ENCODE measurements at places on chromosomes 11 and 22. TPM values are rescaled to one million over a fixed set of nuclear protein-coding genes. Genes with fewer than 3 reads are reported as not detected.
A peak's percentile ranks its signal among the peaks of the same experiment; 100 is the strongest.

The TNNT3 gene
- total RNA-seq: 44.9 TPM

DNA sequence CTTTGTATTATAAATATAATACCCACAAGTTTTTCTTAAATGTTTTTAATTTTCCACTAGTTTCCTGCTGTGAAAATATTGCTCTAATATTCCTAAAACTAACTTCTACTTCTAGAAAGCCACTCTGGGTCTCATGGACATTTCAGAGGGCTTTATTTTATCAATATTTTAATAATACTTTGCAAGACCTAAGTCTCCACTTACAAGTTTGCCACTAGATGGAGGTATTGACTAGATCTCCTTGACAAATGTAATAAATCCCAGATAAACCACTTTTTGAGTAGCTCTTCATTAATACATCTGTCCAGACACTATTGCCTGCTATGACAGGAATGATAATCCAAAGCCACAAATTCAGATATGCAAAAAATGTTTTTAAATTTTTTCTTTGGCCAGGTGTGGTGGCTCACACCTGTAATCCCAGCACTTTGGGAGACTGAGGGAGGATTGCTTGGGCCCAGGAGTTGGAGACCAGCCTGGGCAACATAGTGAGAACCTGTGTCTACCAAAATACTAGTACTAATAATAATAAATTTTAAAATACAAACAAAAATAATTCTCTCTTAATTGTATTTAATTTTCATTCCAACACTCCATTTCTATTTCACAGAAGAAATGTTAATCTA lies 3.5 kb upstream of the ACAT1 start:
- DNase-seq: no peak

The BLID gene
- total RNA-seq: 0.70 TPM

- DNase-seq: peak; percentile 69
Observed at GRCh38 chr22:42621505-42622002, 6.9 kb upstream of the POLDIP3 start.

GRCh38 chr11:118606157-118606843 lies 1.1 kb upstream of the PHLDB1 start:
- DNase-seq: peak; percentile 31

The LRRC74B gene
- total RNA-seq: not detected

The OR51E2 gene
- total RNA-seq: 0.18 TPM

DNA sequence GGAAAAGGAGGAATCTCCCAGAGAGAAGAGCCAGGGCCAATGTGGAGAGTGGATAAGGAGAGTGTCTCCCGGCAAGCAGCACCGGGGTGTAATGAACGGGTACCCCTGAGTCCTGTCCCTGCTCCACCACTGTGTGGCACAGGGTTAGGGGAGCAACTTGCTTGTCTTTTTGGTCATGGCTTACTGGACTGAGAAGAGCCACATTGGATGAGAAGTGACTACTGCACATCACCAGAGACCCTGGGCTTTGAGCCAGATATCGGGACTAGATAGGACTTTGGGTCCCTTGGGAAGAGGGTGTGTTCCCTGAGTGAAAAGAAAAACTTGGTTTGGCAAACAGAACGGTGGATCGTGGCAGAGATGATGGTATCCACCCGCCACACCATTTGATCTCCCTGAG lies 24.6 kb downstream of the SDHAF2 start:
- no peak for DNase-seq

- DNase-seq: peak; percentile 31
Observed at GRCh38 chr11:66985508-66986177, 10.5 kb downstream of the C11orf86 start.

GRCh38 chr11:129291546-129291945 lies 84.1 kb upstream of the BARX2 start:
- DNase-seq: no peak

GRCh38 chr11:126233391-126233790 lies 21.8 kb downstream of the FAM118B start:
- no peak for DNase-seq

DNA sequence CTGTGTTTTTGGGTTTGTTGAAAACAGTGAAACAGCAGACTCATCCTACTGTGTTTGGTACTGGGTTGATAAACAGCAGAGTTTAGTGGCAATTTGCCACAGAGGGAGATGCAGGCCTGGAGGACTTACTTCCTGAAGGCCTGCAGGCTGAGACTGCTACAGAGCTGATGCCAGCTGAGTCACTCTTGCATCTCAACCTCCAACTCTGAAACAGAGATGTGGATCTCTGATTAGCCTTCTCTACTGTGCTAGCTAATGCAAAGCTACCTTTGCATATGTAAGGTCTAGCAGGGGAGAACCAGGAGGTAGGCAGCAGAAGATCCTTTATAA lies 14.3 kb downstream of the ATP5MG start:
- no peak for DNase-seq

The RIMBP3C gene
- not detected for total RNA-seq

DNA sequence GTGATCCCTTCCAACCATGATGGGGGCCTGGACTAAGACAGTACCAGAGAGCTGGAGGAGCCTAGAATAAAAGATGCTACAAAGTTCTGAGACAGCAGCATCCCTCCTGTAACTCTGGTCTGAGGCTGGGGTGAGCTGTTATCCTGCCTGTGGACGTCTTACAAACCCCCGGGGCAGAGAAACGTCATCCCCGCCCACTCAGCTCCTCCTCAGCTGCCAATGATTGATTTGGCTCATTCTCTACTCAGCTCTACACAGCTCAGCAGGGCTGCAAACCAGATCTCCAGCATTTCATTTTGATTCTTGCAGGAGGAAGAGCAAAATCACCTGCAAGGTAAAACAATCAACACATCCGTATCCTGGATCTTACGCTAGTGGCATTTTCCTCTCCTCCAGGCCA lies 55.5 kb downstream of the CSNK2A3 start:
- DNase-seq: no peak

- DNase-seq: no peak
Observed at GRCh38 chr22:39152024-39152510, 413 bp downstream of the CBX7 start.

The CCDC116 gene
- total RNA-seq: 0.28 TPM

The XKR3 gene
- total RNA-seq: not detected

DNA sequence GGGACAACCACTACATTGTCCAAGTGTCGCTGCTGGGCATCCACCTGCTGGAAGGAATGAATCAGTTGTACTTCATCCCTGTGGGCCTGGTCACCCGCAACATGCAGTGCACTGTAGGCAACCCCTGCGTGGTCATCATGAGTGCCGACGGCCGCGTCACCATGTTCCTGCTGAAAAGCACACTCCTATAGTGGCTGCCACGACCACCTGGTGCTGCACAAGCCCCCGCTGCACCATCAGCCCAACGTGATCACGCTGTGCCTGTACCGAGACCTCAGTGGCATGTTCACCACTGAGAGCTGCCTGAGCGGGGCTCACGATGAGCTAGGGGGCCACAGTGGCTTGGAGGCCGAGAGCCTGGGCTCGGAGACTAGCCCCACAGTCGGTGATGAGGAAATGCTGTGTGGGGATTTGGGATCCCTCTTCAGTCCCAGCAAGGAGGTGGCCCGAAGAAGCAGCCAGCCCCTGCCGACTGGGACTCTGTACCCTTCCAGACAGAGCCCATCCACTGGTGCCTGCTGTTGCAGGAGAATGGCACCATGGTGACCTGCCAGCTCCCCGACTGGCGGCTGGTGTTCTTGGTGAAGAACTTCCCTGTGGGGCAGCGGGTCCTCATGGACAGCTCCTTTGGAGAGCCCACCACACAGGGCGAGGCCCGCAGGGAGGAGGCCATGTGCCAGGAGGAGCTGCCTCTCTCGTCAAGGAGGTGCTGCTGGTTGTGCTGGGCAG lies 15.7 kb upstream of the SLC5A4 start:
- DNase-seq: no peak

The SEC14L6 gene
- 0.12 TPM for total RNA-seq

The OR52E8 gene
- total RNA-seq: not detected

- no peak for DNase-seq
Observed at GRCh38 chr22:19520566-19521305, 3.5 kb downstream of the CLDN5 start.

Measured in heart right ventricle (tissue), 16 donors.